ENCODE measurements at places on chromosomes 3 and 15. TPM values are rescaled to one million over a fixed set of nuclear protein-coding genes. Genes with fewer than 3 reads are reported as not detected.

Gene SNTN
- total RNA-seq, result 0.24 TPM

- peaks cover 19% of the 10 kb centered on the region for H3K4me1 ChIP-seq
- no peaks in the 10 kb centered on the region for H3K36me3 ChIP-seq
- no peak overlapping the region for H3K4me3 ChIP-seq
- H3K27ac ChIP-seq, result no peak overlapping the region
- no peak for DNase-seq
Measured at GRCh38 chr3:67094167-67094566, 96.1 kb downstream of the KBTBD8 start.

Gene VGLL3
- 0.04 TPM for total RNA-seq

Gene PROK2
- total RNA-seq, result not detected

GRCh38 chr15:101810456-101810855 lies 1.5 kb upstream of the OR4F15 start:
- H3K27me3 ChIP-seq, result no peaks in the 10 kb centered on the region
- DNase-seq, result no peak
- H3K36me3 ChIP-seq, result no peaks in the 10 kb centered on the region

Gene DENND4A
- total RNA-seq, result 4.7 TPM

- no peaks in the 10 kb centered on the region for H3K36me3 ChIP-seq
- H3K4me1 ChIP-seq, result peaks cover 14% of the 10 kb centered on the region
- no peak for DNase-seq
- H3K27ac ChIP-seq, result no peak overlapping the region
- peaks cover 12% of the 10 kb centered on the region for H3K27me3 ChIP-seq
Measured at GRCh38 chr15:51335087-51335486, 3.3 kb downstream of the CYP19A1 start.

DNA sequence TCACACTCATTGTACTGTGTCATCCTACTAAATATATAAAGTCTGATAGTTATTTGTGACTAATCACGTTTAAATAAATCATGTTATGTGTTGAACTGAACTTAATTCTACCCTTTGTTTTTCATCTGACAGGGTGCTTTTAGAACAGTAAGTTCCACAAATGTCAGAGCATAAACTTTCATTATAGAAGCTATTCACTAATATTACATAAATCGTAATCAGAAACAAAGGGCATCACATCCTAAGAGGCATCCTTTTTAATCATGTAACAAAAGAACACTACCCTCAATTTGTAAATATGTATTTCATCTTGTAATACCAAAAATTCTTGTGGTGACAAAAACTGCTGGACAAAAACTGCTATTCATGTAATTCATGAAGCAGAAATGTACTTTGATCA lies 50.8 kb downstream of the KCNH8 start:
- no peaks in the 10 kb centered on the region for H3K27me3 ChIP-seq
- no peak overlapping the region for H3K27ac ChIP-seq
- no peak for DNase-seq
- no peaks in the 10 kb centered on the region for H3K36me3 ChIP-seq
- no peak overlapping the region for H3K4me3 ChIP-seq
- no peaks in the 10 kb centered on the region for H3K4me1 ChIP-seq

DNA sequence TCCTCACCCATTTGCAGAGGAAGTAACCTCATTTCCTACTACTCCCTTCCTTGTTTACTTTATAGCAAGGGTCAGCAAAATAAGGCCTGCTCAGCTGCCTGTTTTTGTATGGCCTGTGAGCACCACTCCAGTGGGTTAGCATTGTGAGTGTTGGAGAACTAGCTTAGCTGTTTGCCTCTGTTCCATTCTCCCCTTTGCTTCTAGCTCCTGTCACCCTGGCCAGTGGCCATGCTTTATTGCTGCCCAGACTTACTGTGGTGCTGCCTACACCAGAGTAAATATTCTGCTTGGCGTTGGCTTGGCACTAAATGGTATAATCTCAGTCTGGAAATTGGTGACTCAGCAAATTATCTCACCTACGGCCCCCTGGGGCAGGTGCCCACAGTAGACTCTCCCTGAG lies 8.8 kb downstream of the PDCD6IP start:
- H3K27ac ChIP-seq, result no peak overlapping the region
- no peak for DNase-seq
- no peaks in the 10 kb centered on the region for H3K27me3 ChIP-seq
- H3K4me3 ChIP-seq, result no peak overlapping the region
- peaks cover 14% of the 10 kb centered on the region for H3K4me1 ChIP-seq
- H3K36me3 ChIP-seq, result no peaks in the 10 kb centered on the region

Gene TMC3
- 0.21 TPM for total RNA-seq

DNA sequence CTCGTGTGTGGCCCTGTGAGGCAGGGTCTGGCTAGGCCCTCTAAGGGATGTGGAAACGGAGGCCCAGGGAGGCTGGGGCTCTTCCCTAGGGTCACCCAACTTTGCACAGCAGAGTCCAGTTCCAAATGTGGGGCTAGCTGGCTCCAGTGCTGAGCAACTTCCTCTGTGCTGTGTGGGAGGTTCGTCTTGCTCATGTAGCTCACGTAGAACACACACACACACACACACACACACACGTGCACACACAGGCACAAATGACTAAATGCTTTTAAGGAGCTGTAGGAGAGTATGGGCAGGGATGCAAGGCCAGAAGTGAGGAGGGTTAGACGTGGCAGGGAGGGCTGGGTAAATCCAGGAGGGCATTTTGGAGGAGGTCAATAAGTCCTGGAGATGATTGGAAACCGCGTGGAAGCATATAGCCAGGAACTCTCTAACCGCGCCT lies 213.8 kb downstream of the RPLP1 start:
- H3K4me3 ChIP-seq, result no peak overlapping the region
- H3K27me3 ChIP-seq, result no peaks in the 10 kb centered on the region
- DNase-seq, result no peak
- no peak overlapping the region for H3K27ac ChIP-seq
- no peaks in the 10 kb centered on the region for H3K36me3 ChIP-seq
- no peaks in the 10 kb centered on the region for H3K4me1 ChIP-seq

DNA sequence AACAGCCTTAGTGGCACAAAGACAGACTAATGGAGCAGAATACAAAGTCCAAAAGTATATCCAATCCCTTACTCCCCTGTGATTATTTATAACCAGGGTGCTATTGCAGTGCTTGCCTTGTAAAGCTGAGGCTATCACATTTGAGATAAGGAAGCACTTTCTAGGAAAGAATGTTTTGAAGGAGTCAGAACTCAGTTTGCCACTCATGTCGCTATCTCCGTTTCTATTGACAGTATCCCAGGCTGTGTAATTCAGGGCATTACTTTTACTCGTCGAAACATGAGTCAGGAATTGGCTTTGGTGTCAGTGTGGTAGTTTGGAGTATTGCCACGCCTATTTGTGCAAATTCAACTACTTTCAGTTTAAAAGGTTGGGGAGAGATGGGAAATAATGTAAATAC lies 78.4 kb downstream of the FBXL2 start:
- no peaks in the 10 kb centered on the region for H3K36me3 ChIP-seq
- no peaks in the 10 kb centered on the region for H3K27me3 ChIP-seq
- peak overlapping the region; percentile 86 for H3K27ac ChIP-seq
- H3K4me1 ChIP-seq, result peaks cover 49% of the 10 kb centered on the region
- peak; percentile 62 for DNase-seq

Gene PLOD2
- 84.5 TPM for total RNA-seq

GRCh38 chr15:62883938-62884479 lies 158.5 kb upstream of the TPM1 start:
- no peaks in the 10 kb centered on the region for H3K27me3 ChIP-seq
- peaks cover 12% of the 10 kb centered on the region for H3K4me1 ChIP-seq
- no peak for DNase-seq
- no peaks in the 10 kb centered on the region for H3K36me3 ChIP-seq

Gene MYO1E
- total RNA-seq, result 26.0 TPM

- H3K36me3 ChIP-seq, result no peaks in the 10 kb centered on the region
- peak; percentile 52 for DNase-seq
- no peak overlapping the region for H3K27ac ChIP-seq
- peaks cover 12% of the 10 kb centered on the region for H3K4me1 ChIP-seq
- H3K27me3 ChIP-seq, result peaks cover 100% of the 10 kb centered on the region
- peak overlapping the region; percentile 32 for H3K4me3 ChIP-seq
Measured at GRCh38 chr3:147393261-147393942, 12.9 kb downstream of the ZIC4 start.

Gene PTX3
- total RNA-seq, result 1.7 TPM
